Chondrocyte (in vitro differentiated cells): ENCODE measurements at places on chromosomes 2 and 18. TPM values are rescaled to one million over a fixed set of nuclear protein-coding genes. Genes with fewer than 3 reads are reported as not detected.

GRCh38 chr2:212284166-212284565 lies 254.4 kb downstream of the ERBB4 start:
- H3K4me1 ChIP-seq = no peaks in the 10 kb centered on the region
- H3K27ac ChIP-seq = no peak overlapping the region
- DNase-seq = no peak

DNA sequence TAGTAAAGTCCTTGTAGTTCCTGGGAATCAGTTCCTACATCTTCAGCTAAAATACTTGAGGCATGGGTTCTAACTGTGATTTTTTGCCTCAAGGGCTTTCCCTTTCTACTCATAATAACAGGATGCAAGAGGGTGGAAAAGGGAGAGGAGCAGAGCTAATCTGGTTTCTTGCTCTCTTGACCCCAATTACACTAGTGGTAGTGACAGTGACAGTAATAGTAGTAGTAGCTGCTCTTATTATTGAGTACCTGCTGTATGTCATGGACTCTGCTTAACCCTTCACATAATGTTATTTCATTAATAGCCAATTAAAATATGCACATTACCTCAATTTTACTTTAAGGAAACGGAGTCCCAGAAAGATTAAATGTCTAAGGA lies 214.8 kb upstream of the HNRNPA3 start:
- no peak for DNase-seq
- H3K27me3 ChIP-seq = peaks cover 9% of the 10 kb centered on the region
- no peaks in the 10 kb centered on the region for H3K4me1 ChIP-seq

DNA sequence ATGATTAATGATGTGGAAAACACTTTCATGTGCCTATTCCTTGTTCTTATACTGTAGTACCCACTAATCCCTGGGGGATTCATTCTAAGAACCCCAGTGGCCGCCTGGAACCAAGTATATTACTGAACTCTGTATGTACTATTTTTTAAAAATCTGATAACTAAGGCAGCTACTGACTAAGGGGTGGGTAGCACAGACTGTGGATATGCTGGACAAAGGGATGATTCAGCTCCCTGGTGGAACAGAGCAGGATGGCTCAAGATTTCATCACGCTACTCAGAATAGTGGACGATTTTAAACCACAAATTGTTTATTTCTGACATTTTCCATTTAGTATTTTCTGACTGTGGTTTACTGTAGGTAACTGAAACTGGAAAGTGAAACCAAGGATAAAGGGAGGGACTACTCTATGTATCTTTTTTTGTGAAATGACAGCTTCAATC lies 41.8 kb upstream of the CDC42EP3 start:
- no peak for DNase-seq
- H3K4me3 ChIP-seq = no peak overlapping the region
- H3K4me1 ChIP-seq = peaks cover 38% of the 10 kb centered on the region
- H3K27ac ChIP-seq = peak overlapping the region; percentile 74
- H3K27me3 ChIP-seq = no peaks in the 10 kb centered on the region

IMPACT gene
- total RNA-seq = 50.4 to 60.6 TPM (median 53.4 TPM) in 3 replicates
